ENCODE measurements at places on chromosomes 16 and 17.

DNA sequence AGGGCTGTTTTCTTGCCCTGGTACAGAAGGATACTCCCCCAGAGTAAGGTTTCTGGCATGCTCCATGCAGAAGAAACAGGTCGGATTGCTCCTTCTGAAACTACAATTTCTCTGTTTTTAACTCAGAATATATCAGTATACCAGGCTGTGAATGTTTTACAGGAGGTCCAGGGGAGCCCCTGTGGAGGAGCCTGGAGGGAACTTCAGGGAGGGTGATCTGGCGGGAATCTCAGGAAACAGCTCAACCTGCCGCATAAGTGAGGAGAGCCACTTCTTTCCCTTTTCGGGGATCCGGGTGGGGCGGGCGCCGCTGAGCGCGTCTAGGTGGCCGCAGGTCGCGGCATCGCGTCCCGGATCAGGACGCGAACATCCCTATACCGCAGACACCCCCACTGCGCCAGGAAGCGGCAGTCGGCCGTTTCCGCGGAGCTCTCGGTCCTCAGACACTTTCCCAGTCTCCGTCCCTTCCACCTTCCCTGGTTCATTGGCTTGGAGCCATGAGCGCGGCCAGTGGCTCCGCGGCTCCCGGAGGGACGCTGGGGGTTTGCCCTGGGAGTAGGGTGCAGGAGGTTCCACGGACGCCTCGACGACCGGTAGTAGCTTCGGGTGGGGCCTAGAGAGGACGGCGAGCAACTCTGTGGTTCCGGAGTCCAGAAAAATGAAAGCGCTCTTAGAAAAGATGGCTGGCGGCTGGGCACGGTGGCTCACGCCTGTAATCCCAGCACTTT is 3.1 kb upstream of the ZNF764 start:
- peak overlapping the region; percentile 2 for H3K27ac ChIP-seq
- no peaks in the 10 kb centered on the region for H3K27me3 ChIP-seq
- H3K4me1 ChIP-seq: peaks cover 9% of the 10 kb centered on the region
- peak overlapping the region; percentile 45 for H3K4me3 ChIP-seq
- H3K36me3 ChIP-seq: no peaks in the 10 kb centered on the region

GRCh38 chr16:20873331-20873730 is 26.8 kb downstream of the DCUN1D3 start:
- no peak for DNase-seq
- no peaks in the 10 kb centered on the region for H3K27me3 ChIP-seq
- no peak overlapping the region for H3K4me3 ChIP-seq

GRCh38 chr16:50741225-50741780 is 583 bp upstream of the CYLD start:
- DNase-seq: no peak
- H3K36me3 ChIP-seq: no peaks in the 10 kb centered on the region
- peaks cover 3% of the 10 kb centered on the region for H3K27me3 ChIP-seq
- peak overlapping the region; percentile 7 for H3K4me3 ChIP-seq

DNA sequence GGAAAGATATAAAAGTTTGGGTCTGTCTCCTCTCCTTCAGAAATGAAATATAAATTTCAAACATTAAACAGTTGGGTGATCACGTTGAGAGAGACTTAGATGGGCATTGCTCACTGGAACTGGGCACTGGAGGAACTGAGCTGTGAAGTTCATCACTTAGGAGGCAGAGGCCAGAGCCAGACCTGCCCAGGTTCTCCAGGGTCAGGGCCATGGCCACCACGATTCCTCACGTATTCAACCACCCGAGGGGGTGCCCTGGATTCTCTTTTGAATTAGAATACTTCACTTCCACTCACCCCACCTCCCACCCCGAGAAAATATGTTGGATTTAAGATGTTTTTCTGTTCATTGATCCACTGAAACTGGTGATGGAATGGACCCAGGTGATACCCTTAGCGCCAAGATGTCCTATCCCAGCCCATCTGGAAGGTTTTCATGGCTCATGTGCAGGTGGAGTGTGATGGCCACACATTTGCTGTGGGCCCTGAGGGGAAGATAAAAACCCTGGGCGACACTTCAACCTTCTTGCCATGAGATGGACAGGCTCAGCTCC is 6.1 kb downstream of the PRR29 start:
- peaks cover 70% of the 10 kb centered on the region for H3K4me1 ChIP-seq
- peak overlapping the region; percentile 91 for H3K27ac ChIP-seq
- H3K27me3 ChIP-seq: no peaks in the 10 kb centered on the region
- peaks cover 29% of the 10 kb centered on the region for H3K36me3 ChIP-seq

GRCh38 chr16:9469512-9469911 is 378.1 kb downstream of the HAPSTR1 start:
- H3K27ac ChIP-seq: no peak overlapping the region
- H3K4me3 ChIP-seq: no peak overlapping the region
- no peaks in the 10 kb centered on the region for H3K36me3 ChIP-seq
- H3K27me3 ChIP-seq: no peaks in the 10 kb centered on the region
- DNase-seq: no peak

DNA sequence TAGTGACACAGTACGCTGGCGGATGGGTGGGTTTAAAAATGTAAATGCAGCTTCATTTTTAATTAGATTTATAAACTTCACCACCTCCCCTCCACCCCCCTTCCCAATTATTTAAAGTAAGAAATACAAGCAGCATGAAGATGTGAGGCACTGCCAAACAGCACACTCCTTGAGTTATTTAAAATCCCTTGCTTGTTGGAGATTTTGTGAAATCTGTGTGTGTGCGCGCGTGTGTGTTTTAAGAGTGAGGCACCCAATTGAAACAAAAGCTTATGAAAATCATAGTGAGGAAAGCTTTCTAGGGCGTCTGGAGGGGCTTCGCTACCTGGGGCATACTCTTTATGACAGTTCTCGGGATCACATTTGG is 219.6 kb upstream of the IRX3 start:
- DNase-seq: no peak
- no peaks in the 10 kb centered on the region for H3K27me3 ChIP-seq
- H3K36me3 ChIP-seq: no peaks in the 10 kb centered on the region
- H3K27ac ChIP-seq: no peak overlapping the region
- H3K4me3 ChIP-seq: no peak overlapping the region
- H3K4me1 ChIP-seq: peaks cover 4% of the 10 kb centered on the region

DNA sequence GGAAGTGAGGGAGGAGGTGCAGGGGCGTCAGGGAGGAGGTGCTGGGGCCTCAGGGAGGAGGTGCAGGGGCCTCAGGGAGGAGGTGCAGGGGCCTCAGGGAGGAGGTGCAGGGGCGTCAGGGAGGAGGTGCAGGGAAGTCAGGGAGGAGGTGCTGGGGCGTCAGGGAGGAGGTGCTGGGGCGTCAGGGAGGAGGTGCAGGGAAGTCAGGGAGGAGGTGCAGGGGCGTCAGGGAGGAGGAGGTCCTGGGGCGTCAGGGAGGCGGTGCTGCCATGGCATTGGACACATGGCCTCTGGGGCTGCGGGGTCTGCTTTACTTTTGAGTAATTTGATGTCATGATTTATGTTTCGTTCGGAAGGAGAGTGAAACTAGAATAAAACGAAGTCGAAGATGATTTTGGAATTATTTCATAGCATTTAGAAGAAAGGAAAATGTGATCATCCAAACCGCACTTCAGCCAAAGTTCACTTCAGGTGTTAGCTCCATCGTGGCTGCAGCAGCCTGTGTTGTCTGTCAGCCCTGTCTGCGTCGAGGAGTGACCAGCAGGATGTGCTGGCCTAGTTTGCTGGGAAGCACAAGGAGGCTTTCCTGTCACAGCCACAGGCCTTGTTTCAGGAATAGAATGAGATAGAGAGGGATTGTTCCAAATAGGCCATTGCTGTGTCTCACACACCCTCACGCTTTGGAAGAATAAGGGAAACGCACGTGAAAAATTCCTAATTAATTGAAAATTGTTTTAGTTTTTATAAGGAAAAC is 42.8 kb downstream of the RAB11FIP3 start:
- no peak for DNase-seq
- H3K27ac ChIP-seq: no peak overlapping the region
- H3K27me3 ChIP-seq: no peaks in the 10 kb centered on the region
- H3K4me1 ChIP-seq: no peaks in the 10 kb centered on the region
- H3K4me3 ChIP-seq: no peak overlapping the region

- no peaks in the 10 kb centered on the region for H3K4me1 ChIP-seq
- no peak overlapping the region for H3K27ac ChIP-seq
- DNase-seq: no peak
- H3K4me3 ChIP-seq: no peak overlapping the region
- H3K27me3 ChIP-seq: peaks cover 7% of the 10 kb centered on the region
Observed at GRCh38 chr16:89087922-89088497, 5.6 kb upstream of the ACSF3 start.

DNA sequence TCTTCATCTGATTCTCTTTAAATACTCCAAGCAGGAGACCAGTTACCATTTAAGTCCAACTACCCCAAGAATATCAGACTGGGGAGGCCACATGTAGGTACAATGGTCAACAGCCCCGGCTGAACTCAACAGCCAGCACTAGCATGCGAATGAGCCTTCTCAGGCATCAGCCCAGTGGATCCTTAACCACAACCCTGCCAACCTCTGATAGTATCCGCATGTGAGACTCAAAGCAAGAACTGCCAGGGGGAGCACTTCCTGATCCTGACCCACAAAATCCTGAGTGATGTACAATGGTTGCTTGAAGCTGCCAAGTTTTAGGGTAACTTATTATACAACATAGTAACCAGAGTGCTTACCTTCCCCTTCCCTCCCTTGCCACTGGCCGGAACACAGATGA is 4.0 kb downstream of the PYY start:
- H3K4me3 ChIP-seq: no peak overlapping the region
- DNase-seq: no peak
- H3K27ac ChIP-seq: no peak overlapping the region
- peaks cover 38% of the 10 kb centered on the region for H3K27me3 ChIP-seq

DNA sequence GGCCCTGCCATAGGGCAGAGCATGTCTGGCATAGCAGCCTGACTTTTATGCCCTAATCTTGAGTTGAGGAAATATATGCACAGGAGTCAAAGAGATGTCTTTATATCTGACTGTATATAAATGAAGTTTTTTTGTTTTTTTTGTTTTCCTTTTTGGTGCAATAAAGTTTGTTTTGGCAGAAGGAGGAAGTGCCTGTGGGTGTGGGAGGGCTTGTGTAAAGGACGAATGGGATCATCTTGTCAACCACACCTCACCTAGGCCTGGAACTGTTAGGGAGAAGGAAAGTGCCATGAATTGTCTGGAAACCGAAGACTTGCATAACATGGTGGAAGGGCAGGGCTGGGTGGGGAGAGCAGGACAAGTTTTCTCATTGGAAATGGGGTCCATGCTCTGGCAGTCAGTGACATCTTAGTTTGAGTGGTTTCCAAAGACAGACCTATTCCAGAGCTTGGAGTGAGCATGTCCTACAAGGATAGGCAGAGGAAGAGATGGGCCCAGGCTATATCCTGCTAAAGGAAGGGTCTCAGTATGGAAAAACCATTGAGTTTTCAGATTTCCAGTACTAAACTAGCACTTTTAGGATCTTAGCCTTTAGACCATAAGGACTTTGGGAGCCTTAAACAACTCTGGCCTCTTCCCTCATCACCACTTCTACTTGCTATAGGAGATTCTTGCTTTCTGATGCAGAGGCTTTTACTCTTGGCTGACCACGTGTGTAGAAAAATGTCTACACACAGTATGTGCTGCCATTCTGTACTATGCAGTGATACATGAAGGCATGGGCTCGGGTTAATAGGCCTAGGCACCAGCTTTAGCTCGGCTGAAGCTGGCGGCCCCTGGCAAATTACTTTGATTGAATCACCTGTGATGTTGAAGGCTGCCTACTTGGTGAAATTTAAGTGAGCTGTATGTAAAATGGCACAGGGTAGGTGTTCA is 15.5 kb downstream of the SNF8 start:
- H3K27me3 ChIP-seq: no peaks in the 10 kb centered on the region
- no peak overlapping the region for H3K27ac ChIP-seq
- H3K4me1 ChIP-seq: peaks cover 3% of the 10 kb centered on the region
- H3K4me3 ChIP-seq: no peak overlapping the region
- H3K36me3 ChIP-seq: peaks cover 40% of the 10 kb centered on the region

GRCh38 chr16:74582970-74583369 is 23.9 kb downstream of the GLG1 start:
- H3K4me3 ChIP-seq: no peak overlapping the region
- H3K27me3 ChIP-seq: no peaks in the 10 kb centered on the region
- H3K36me3 ChIP-seq: no peaks in the 10 kb centered on the region
- DNase-seq: no peak
- peaks cover 12% of the 10 kb centered on the region for H3K4me1 ChIP-seq

DNA sequence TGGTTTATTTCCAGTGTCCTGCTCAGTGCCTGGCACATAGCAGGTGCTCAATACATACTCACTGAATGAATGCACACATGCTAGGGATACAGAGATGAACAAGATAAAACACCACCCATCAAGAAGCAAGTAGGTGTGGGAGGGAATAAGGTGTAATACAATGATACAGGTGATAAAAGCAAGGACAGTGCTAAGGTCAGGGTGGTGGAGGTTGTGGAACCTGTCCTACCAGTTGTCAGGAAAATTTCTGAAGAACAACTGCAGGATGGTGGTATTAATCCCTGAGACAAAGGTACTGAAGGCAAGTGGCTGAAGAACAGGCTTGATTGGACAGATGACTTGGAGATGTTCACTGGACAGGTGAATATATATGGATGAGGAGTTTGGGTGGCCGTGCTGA is 1.8 kb downstream of the KNOP1 start:
- DNase-seq: no peak
- peaks cover 9% of the 10 kb centered on the region for H3K36me3 ChIP-seq
- H3K4me3 ChIP-seq: no peak overlapping the region
- no peaks in the 10 kb centered on the region for H3K27me3 ChIP-seq

DNA sequence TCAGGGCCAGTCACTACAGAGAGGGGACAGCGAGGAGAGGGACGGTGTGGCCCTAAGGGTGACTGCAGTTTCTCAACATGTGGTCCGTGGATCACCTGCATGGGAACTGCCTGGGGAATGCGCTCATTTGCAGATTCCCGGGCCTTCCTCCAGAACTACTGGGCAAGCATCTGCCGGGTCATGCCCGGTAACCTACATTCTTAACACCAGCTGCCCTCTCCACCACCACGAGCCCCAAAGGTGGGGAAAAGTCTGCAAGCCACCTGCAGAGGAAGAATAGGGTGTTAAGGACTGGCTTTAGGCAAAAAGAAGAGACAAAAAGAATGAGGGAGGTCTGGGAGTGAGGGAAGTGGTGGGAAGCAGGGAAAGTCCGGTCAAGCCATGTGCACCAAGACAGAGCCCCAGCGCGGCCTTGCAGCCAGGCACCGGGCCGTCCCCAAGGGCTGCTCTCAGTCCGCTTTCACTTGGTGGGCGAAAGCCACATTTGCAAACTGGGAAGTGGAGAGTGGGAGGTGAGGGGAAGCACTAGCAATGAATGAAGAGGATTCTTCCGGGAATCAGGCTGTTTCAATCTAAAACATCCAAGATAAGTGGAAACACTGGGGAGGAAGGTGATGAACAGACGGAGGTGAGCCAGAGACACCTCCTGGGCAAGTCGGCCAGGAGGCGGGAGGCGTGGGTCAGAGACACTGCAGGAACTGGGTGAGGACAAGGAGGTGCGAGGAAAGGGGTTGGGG is 70.3 kb downstream of the N4BP1 start:
- DNase-seq: no peak
- no peak overlapping the region for H3K27ac ChIP-seq
- no peak overlapping the region for H3K4me3 ChIP-seq
- H3K4me1 ChIP-seq: peaks cover 5% of the 10 kb centered on the region

- no peaks in the 10 kb centered on the region for H3K36me3 ChIP-seq
- H3K4me1 ChIP-seq: peaks cover 37% of the 10 kb centered on the region
- peak overlapping the region; percentile 91 for H3K27ac ChIP-seq
Observed at GRCh38 chr17:64741038-64741641, 79.0 kb upstream of the SMURF2 start.

GRCh38 chr16:57815987-57816745 is 13.9 kb upstream of the KIFC3 start:
- no peaks in the 10 kb centered on the region for H3K36me3 ChIP-seq
- H3K27ac ChIP-seq: no peak overlapping the region
- H3K4me1 ChIP-seq: peaks cover 5% of the 10 kb centered on the region
- H3K4me3 ChIP-seq: no peak overlapping the region

- no peaks in the 10 kb centered on the region for H3K36me3 ChIP-seq
- H3K4me3 ChIP-seq: no peak overlapping the region
- no peak for DNase-seq
Observed at GRCh38 chr17:33447090-33447489, 154.0 kb upstream of the ASIC2 start.

Data from endothelial cell of umbilical vein (primary cell).